ENCODE measurements at places on chromosomes 5 and 9.
A peak's percentile ranks its signal among the peaks of the same experiment; 100 is the strongest.

DNA sequence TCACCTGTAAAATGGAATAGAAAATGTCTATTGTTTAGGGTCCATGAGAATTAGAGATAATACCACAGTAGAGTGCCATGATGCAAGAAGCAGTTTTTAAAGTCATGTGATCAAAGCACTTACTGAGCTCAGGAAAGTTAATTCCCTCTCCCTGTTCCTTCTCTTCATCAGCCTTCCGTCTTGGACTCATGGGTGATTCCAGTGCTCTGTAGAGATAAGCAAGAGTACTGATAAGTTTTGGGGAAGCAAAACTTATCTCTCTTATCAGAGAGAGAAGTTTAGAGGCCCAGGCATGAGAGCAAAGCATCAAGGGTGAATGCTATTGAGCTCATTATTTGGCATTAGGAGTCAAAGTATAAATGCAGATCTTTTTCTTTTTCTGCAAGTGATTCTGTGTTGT is 410.1 kb downstream of the AGTPBP1 start:
- DNase-seq: no peak

DNA sequence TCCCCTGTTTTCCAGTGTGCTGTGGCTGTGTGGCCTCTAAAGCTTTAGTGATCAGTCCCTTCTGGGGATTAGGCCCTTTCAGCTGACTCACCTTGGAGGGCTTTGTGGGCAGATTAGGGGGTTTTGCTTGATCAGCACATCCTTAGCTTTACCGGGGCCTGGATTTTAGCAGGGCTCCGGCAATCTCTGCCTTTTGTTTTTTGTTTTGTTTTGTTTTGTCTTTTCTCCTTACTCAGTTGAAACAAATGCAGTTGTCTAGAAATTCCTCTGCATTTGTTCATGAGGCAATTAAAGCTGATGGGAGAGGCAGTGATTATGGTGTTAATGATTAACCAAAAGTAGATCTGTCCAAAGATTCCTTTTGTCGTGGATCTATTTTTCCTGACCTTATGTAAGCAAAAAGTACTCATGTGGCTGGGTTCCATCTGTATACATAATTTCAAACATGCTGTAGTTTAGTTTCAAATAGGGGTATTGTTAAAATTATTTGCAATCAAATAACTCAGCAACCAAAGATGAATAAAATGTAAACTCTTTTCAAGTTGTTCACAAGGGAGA is 5.2 kb upstream of the TDRD7 start:
- DNase-seq: no peak

DNA sequence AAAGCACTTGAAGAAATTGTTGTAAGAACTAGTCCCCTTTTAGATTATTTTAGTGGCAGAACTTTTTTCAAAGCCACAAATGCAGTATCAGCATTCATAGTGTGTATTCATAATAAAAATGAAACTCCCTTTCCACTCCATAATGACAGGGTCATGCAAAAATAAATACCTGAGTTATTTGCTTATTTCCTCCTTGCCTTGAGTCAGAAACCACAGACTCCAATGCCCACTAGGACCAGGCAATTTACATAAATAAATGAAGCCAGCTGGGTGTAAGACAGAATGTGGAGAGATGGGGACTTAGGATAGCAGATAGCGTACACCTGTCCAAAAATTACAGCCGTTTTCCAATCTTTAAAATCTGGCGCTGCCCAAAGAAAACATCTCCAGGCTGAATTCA is 417.8 kb downstream of the TMEM161B start:
- DNase-seq: no peak

- no peak for DNase-seq
Observed at GRCh38 chr9:78756813-78757510, 460.0 kb downstream of the PSAT1 start.

DNA sequence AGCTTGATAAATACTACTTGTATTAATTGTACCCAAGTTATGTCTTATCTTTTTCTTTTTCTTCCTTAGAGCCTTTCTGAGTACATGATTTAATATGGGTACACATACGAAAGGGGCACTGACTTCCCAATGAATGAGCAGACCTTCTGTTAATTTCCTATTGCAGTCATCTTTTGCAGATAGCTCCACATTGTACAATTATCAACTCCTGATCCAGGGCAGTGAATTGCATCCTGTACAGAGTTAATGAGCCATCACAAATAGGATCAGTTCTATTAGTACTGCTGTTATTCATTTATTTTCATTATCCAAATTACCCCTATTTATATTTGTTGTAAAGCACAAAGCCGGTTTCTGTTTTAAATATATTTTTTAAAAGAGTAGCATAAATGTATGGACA is 105.6 kb downstream of the ADAMTSL1 start:
- DNase-seq: no peak

DNA sequence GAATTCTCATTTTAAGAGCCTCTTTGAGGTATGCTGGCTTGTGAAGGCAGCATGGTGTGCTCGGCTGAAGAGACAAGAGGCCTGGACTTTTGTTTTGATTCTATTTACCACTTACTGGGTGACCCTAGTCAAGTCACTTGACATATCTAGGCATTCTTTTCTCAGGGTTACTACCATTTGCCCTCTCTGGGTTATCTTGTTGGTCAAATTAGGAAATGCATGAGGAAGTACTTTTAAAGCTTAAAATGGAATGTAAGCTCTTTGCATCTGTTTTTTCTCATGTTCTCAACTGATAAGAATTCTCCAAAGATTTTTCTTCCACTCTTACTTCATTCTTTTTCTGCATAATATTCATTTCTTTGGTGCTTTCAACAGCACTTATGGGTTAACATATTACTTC is 173.1 kb downstream of the PLK2 start:
- peak; percentile 6 for DNase-seq

DNA sequence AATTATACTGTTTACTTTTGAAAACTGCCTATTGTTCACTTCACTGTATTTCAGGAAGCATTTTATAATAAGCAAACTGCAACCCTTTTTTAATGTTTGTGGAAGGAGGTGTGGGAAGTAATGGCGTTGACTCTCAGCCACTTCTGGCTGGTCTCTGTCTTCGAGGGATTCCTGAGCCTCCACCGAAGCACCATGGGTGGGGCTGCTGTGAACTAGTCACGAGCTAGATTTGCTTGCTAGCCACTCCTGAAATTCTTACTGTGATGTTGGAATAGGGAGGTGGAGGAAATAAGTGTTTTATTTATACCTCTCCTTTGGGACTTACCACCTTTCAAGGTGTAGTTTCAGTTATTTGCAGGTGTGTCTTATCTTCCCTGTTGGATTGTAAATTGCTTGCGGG is 26.8 kb downstream of the PIP5K1B start:
- DNase-seq: no peak

DNA sequence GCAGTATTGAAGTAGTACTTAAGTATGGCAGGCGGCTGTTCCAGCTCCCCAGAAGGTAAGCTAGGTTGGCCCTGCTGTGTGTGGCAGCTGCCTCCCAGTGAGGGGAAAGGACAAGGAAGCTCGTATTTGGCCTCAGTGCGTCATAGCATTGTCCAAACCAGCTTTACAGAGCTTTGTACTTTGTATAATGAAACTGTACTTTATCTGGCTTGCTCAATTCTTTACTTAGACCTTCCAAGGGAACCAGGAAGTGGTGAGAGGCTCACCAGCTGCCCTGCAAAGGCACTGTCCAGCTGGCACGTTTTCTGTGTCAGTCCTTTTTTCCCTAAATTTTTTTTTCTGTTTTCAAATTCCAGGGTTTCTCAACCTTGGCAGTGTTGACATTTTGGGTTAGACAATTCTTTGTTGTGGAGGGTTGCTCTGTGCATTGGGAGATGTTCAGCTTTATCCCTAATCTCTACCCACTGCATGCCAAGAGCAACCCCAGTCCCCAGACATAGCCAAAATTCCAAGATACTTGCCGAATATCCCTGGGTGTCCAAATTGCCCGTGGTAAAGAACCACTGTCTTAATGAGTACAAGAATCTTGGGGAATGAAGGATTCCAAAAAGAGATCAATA is 474.5 kb downstream of the LRRC70 start:
- DNase-seq: no peak

- DNase-seq: no peak
Observed at GRCh38 chr5:61949054-61949678, 356.8 kb upstream of the KIF2A start.

GRCh38 chr5:32504989-32505596 is 60.6 kb upstream of the ZFR start:
- DNase-seq: peak; percentile 92

DNA sequence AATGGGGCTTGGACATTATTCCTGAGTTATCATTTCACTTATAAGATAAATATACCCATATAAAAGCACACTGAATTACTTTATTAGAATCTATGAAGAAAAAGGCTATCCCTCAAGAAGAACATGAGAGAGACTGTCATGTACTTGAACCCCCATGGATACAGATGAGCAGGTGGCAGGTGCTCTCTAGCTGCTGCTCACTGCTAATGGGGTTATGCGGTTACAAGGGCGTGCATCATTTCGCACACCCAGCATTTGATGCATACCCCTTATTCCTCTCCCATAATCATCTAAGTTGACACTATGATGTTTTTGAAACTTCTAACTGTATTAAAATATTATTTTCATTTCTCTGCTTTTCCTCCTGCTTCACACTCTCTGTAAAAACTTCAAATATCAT is 16.4 kb downstream of the ITK start:
- DNase-seq: no peak

GRCh38 chr5:36802187-36802586 is 74.4 kb upstream of the NIPBL start:
- DNase-seq: no peak

DNA sequence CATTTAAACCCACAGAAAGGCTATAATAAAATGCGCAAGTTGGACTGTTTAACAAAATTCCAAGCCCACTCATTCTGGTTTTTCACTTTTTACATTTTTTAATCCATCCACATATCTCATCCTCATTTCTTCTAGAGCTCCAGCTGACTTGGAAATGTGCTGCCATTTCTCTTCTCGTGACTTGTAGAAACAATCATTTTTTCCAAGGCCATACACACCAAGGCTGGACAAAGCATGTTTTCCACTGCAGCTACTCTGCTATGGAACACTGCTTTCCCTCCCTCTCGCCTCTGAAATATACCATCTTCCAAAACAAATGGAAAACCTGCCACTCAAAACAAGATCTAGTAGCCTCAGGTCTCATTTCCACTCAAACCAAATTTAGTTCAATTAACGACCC is 141.1 kb downstream of the ESM1 start:
- DNase-seq: no peak

DNA sequence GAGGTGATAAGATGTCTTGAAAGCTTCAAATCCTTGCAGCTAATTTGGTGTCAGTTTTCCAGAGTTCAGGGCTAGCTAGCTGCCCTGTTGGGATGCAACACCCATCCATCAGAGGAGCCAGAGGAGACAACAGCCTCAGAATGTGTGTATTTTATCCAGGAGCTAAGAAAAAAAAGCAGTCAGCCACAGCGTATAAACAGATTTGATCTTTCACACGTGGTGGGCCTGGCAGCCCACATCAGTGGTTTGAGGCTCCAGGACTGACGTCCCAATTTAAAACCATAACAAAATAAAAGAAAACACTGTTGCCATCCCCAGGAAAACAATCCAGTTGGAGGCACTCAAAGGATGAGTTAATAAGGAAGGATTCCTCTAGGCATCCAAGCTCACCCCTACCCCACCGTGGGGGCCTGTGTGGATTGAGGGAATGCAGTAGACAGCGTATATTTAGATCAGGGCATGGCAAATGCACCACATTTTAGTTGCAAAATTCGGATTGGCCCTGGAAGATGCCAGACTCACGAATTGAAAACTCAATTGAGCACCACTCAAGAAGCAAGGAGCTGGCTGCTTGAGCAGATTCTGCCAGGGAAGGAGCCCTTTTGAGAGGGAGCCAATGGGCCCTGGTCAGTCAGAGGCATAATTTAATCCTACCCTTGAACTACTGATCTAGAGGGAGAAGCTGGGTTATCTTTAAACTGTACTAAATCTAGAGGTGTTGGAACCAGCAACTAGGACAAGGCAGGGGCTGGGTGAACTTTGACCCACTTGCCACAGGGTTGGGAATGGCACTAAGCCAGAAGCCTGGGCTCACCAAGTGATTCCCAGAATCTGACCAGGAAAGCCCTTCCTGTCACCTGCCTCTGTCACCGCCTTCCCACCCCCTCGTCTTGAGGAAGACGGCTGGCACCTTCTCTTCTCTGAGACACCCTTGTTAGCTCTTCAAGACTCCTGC is 17.5 kb downstream of the ADRA1B start:
- no peak for DNase-seq

DNA sequence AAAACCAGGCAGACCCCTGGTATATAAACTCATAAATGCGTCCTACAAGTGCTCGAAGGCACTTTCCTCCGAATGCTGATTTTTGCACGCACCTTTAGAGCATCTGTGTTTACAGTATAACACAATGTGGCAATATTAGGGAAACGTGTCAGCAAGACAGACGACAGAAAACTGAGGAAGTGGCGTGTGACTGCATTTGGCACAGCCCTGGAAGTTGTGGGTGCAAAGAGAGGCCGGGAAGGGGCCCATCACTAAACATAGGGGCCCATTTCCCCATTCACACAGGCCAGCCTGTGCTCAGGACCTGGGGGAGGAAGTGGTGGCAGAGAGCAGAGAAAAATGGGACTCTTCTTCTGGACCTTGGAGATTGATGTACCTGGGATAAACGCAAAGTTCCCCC is 48.2 kb downstream of the RASGEF1C start:
- DNase-seq: peak; percentile 78

- no peak for DNase-seq
Observed at GRCh38 chr5:87825583-87825982, 412.9 kb upstream of the CCNH start.

GRCh38 chr9:111926421-111926875 is 29.8 kb downstream of the UGCG start:
- peak; percentile 99 for DNase-seq

DNA sequence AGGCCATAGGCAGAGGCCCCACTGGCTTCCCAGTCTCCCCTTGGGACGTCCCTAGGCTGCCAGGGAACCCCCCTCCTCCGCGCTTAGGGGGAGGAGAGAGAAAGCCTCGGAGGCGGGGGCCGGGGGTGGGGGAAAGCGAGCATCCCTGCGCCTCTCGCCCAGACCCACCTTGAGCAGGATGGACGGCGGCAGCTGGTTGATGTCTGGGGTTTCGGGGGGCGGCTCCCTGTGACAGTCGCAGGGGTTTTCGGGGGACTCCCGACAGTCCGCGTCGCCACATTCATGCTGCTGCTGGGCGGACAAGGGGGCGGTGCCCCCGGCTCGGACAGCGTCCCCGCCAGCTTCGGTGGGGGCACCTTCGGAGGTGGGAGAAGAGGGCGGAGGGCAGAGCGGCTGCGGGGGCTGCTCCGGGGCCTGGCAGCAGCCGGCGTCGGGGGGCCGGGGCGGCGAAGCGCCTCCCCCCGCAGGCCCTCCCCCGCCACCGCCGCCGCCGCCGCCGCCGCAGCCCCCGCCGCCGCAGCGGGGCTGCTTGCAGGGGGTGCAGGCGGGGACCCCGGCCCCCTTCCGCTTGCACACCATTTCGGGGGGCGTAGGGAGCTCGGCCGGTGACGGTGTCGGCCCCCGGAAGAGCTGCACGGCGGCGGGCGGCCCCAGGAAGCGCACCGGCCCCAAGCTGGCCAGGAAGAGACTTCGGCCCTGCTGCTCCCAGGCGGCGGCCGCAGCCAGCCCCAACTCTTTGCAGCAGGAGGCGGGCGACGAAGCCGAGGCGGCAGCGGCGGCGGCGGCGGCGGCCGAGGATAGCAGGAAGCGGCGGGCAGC is 1.2 kb downstream of the FBXL17 start:
- DNase-seq: peak; percentile 38

- DNase-seq: no peak
Observed at GRCh38 chr5:141504216-141504615, 15.3 kb downstream of the PCDHGC5 start.

Data from Kasumi-1 (cell line).